ENCODE measurements at places on chromosomes 12 and 14.

GRCh38 chr12:24630446-24630845 lies 318.5 kb downstream of the BCAT1 start:
- ATAC-seq, result no peak

- ATAC-seq, result no peak
Measured at GRCh38 chr12:106049105-106049504, 89.6 kb downstream of the NUAK1 start.

- ATAC-seq, result peak; percentile 44
Measured at GRCh38 chr12:116043659-116044535, 233.6 kb downstream of the MED13L start.

GRCh38 chr14:99467336-99468078 lies 13.2 kb downstream of the SETD3 start:
- no peak for ATAC-seq

- no peak for ATAC-seq
Measured at GRCh38 chr14:62921466-62921865, 123.8 kb downstream of the KCNH5 start.

- no peak for ATAC-seq
Measured at GRCh38 chr12:102642199-102642598, 161.8 kb upstream of the IGF1 start.

DNA sequence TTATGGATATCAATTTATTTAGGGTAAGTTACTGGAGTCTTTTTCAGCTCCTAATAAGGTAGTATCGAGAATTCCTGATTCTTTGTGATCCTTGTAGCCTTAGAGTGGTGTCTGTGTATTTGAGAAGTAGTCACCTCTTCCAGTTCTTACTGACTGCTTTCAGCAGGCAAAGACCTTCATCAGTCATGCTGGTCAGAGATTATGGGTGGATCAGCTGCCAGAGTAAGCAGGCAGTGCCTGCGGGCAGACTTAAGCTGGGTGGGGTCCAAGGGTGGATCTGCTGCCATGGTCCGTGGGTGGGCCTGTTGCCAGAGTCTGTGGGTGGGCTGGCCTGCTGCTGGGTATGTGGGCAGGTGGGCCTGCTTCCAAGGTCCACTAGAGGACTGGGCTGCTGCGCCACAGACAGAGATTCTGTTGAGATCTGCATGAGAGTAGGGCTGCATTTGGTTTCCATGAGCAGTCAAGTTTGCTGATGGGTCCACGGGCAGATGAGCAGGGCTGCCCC lies 188.7 kb downstream of the ANO2 start:
- no peak for ATAC-seq

DNA sequence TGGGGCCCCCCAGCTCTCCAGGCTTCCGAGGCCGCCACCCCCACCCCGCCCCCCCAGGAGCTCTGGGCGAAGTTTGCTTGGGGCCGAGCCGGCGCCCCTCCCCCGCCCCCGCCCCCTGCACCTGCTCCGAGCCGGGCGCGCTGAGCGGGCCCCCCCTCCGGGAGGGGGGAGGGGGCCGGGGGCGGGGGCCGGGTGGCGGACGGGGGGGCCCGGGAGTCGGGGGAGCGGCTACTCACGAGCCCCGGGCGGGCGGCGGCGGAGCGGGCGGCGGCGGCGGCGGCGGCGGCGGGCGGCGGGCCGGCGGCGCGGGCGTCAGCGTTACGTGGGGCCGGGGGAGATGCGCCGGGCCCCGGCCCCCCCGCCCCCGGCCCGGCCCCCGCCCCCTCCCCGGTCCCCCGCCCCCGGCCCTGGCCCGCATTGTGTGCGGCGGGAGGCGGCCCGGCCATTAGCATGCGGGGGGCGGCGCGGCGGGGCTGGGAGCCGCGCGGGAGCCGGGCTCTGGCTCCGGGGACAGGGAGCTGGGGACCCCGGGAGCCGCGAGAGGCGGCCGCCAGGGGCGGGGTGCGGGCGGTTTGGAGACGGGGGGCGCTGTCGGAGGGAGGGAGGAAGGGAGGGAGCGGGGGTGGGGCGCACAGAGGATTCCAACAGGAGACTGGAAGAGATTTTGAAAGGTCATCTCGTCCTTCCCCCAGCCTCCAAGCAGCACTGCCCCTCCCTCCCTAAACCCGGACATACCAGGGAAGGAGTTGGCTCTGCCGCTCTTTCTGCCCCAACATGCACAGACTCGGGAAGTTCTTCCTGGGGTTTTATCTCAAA lies at the start of gene ZNF219:
Gene ZNF219, minus strand, starts transcription at position 580 of the 816 bp plus-strand sequence. CDS start 5,064 bp downstream, outside the sequence.
- peak; percentile 61 for ATAC-seq

DNA sequence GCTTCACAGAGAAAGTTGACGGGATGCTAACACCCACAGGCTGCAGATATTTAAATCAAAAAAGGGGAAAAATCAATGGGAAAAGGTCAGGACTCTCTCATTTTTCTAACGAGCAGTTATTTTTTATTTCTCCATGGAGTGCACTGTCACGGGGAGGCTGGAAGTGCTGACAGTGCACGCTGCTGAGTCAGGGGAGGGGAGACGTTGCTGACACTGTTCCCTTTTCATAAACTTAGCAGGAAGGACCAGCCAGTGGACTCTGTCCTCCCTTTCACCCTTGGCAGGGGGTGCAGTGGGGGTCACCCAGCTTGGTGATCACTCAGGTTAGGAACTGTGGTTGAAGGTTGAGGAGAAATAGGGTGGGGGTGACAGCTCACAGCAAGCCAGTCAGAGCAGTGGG lies 65.6 kb upstream of the FUT8 start:
- ATAC-seq, result peak; percentile 35

DNA sequence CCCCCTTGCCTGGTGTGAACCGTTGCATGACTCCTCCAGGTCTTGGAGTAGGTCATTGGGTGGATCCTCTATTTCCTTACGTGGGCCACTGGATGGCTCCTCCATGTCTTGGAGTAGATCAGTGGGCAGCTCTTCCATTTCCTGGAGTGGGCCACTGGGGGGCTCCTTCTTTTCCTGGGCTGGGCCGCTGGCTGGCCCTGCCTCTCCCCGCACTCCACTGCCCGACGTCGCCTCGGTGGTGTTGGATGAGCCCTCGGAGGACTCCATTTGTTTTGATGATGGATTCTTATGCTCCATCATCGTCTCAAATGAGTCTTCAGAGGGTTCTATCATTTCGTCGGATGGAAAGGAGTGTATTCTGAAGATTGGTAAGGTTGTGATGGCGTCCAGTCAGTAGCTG lies 19.1 kb downstream of the RTL1 start:
- no peak for ATAC-seq

DNA sequence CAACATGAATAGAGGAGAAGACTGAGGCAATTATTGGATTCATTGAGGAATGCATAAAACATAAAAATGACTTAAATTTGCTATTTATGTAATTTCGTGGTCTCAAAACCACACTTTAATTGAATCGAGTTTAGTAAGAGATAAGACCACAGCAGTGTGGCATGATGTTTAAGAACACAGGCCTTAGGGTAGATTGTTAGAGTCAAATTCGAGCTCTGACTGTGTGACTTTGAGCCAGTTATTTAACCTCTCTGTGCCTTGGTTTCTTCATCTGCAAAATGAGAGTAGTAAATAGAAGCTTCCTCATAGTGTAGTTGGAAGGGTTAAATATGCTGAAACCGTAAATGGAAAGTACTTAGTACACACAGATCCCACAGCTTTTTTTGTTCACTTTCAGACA lies 9.3 kb upstream of the SSTR1 start:
- no peak for ATAC-seq

DNA sequence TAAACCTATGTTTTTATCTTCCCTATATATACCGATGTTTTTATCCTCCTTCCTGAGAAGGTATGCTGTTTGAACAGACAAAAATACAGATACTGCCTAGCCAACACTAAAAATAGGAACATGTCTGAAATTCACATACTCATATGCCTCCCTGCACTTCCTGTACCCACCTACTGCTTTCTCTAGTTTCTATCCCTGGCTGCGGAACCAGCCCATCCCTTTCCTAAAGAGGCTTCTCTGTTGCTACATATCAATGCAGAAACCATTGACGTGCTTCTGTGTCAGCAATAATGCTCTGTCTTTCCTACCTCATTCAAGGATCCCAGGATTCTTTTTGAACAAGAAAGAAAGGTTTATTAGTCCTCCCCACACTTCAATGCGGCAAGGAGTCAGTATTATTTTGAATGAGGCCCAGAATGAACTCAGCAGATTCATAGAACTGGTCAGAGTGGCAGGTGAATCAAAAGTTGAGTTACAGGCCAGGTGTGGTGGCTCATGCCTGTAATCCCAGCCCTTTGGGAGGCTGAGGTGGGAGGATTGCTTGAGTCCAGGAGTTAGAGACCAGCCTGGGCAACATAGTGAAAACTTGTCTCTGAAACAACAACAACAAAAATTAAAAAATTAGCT lies 67.8 kb upstream of the NAP1L1 start:
- no peak for ATAC-seq

- no peak for ATAC-seq
Measured at GRCh38 chr12:91562476-91562875, 379.9 kb upstream of the DCN start.

GRCh38 chr14:64971491-64971942 lies 619 bp downstream of the RAB15 start:
- ATAC-seq, result no peak

- no peak for ATAC-seq
Measured at GRCh38 chr12:91994208-91994797, 151.3 kb downstream of the BTG1 start.

Measured in esophagus mucosa (tissue), 1 donor.